ENCODE measurements at places on chromosomes 2 and 18.

- DNase-seq = no peak
Observed at GRCh38 chr2:85064927-85065577, 68.1 kb upstream of the TCF7L1 start.

DNA sequence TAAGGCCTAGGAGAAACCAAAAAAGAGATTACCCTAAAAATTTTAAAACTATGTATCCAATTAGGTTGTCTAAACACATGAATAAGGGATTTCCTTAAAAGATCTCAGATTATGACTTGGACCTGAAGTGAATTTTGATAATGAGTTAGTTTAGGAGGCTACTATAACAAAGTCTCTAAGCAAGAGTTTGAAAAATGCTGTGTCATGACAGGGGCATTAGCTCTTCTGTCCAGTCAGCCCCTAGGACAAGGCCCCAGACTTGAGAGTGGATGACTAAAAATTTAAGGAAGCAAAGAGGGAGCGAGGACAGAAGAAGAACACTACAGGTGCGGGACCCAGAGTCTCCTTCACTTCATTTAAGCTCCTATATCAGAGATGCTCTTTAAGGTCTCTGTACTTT is 135.9 kb downstream of the DTNB start:
- no peak for DNase-seq

- DNase-seq = no peak
Observed at GRCh38 chr2:161085149-161085548, 75.1 kb upstream of the TANK start.

GRCh38 chr2:1978706-1979105 is 234.4 kb upstream of the PXDN start:
- DNase-seq = no peak

GRCh38 chr2:206212673-206213513 is 53.2 kb downstream of the EEF1B2 start:
- DNase-seq = no peak

GRCh38 chr2:105876191-105876590 is 131.5 kb downstream of the NCK2 start:
- DNase-seq = no peak

DNA sequence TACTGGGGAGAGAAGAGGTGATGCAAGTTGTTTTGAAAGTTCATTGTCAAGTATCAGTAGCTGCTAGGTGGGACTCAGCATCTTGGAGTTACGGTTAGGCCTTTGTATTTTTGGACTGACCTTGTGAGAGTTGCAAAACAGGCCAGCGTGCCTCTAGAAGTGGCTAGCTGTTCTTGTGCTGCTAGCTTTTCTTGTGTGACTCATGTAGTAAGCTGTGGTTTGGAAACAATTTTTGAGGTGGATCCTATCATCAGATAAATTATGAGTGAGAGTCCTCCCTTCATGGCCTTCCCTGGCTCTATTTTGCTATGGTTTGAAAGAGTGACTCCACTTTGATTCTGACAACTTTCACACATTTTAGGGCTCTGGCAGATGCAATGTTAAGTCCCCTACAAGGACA is 409.2 kb upstream of the HS6ST1 start:
- DNase-seq = no peak

DNA sequence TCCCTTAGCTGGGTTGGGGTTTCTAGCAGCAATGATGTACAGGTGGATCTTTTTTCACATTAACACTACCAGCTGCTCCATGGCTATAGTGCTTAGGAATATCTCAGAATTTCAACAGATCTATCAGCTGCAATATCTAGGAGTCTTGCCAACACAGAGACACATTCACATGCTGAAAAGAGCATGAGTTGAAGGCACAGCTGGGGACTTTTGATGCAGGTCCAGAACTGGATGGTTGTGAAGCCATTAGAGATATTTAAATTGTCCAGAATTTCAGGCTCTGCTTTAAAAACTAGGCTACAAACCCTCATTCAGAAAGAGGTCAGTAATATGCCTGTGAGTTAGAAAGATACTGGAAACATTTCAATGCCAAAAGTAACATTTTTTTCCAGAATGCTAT is 122.2 kb upstream of the CCDC195 start:
- no peak for DNase-seq

DNA sequence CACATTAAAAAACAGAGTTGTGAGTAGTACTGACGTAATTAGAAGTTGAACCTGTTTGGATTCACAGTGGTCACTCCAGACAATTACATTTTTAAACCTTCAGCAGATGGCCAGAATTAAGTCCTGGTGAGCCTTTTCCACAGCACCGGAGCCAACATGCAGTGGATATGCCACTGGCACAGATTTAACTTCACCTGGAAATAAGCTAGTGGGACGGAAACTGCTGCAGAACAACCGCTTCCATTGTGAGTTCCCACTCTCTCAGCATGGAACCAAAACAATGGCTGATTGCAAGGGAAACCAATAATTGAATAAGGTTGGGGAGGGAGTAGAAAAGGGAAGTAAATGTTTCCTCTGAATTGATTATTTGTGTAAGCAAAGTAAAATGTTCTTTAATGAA is 515.1 kb downstream of the STK39 start:
- DNase-seq = no peak

- no peak for DNase-seq
Observed at GRCh38 chr18:77119851-77120491, 12.6 kb downstream of the MBP start.

GRCh38 chr2:120206022-120206581 is 17.1 kb downstream of the TMEM185B start:
- no peak for DNase-seq

GRCh38 chr2:169732583-169733358 is 861 bp upstream of the KLHL23 start:
- DNase-seq = no peak

GRCh38 chr2:201234663-201235135 is 25.6 kb upstream of the CASP8 start:
- DNase-seq = no peak
